ENCODE measurements at places on chromosomes 7 and 10. TPM values are rescaled to one million over a fixed set of nuclear protein-coding genes. Genes with fewer than 3 reads are reported as not detected.

CTAGE8 gene
- 4.3 TPM for total RNA-seq

EVX1 gene
- total RNA-seq, result not detected

ACTA2 gene
- total RNA-seq, result 471 TPM

PNLIPRP3 gene
- not detected for total RNA-seq

NAT16 gene
- total RNA-seq, result not detected

GHRHR gene
- total RNA-seq, result not detected

GRCh38 chr7:12378389-12378788 lies 25.3 kb downstream of the VWDE start:
- DNase-seq, result no peak

CACNB2 gene
- 2.8 TPM for total RNA-seq

DNA sequence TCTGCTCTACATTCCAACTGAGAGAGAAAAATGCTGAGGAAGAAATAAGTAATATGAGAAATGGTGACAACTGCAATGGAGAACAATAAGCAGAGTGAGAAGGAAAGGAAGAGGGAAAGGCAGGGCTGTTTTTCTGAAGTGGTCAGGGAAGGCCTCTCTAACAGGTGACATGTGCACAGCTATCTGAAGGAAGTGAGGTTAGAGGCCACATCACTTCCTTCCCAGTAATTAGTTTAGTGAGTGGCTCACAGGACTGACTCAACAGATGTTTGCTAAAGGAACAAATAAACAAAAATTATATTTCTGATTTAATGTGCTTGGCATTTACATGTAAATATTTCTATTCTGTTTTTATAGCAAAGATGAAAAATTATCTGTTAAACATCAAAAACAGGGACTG lies 77.9 kb downstream of the ARHGAP21 start:
- DNase-seq, result no peak

GRCh38 chr10:60367024-60367423 lies 22.7 kb downstream of the ANK3 start:
- no peak for DNase-seq

- no peak for DNase-seq
These were observed 40.9 kb downstream of the PTER start for GRCh38 chr10:16477757-16478156.

DNA sequence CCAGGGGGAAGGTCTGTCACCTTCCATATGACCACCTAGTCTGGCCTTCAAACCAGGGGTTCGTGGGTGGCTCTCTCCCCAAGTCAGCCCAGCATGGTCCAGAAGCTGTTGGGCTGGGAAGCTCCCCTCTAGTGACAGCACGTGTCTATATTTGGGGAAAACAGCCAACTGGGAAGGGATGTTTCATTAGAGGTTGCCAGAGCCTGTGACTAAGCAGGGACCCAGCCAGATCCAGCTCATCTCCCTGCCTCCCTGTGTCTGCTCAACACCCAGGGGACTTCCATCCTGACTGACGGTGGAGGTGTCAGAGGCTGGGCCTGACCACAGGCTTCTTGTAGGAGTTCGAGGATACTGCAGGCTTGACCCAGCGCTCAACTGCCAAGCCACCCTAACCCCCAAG lies 10.5 kb downstream of the STYXL1 start:
- no peak for DNase-seq

DNTT gene
- total RNA-seq, result not detected

- DNase-seq, result no peak
These were observed 742.8 kb downstream of the GRID1 start for GRCh38 chr10:85623758-85624157.

- DNase-seq, result no peak
These were observed 1409.1 kb upstream of the CELF2 start for GRCh38 chr10:9608602-9609001.

GRCh38 chr7:45919231-45919784 lies 1.8 kb downstream of the IGFBP3 start:
- no peak for DNase-seq

DNA sequence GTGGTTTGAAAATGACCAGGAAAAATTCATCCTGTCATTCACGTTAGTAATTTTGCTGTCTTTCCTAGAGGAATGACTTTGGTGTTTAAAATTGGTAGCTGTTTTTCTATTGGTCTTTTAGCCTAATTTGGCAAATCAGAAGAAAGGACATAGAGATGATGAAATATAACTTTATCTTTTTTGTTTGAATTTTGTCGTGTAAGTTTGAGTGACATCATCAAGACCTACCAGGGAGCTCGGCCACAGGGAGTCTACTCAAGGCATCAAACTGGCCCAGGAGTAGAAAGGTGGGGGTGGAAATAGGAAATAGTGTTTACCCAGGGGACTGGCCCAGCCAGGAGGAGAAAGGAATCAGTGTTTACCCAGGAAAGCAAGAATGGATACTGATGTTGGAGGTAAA lies 21.0 kb upstream of the TSPAN14 start:
- DNase-seq, result no peak

DNA sequence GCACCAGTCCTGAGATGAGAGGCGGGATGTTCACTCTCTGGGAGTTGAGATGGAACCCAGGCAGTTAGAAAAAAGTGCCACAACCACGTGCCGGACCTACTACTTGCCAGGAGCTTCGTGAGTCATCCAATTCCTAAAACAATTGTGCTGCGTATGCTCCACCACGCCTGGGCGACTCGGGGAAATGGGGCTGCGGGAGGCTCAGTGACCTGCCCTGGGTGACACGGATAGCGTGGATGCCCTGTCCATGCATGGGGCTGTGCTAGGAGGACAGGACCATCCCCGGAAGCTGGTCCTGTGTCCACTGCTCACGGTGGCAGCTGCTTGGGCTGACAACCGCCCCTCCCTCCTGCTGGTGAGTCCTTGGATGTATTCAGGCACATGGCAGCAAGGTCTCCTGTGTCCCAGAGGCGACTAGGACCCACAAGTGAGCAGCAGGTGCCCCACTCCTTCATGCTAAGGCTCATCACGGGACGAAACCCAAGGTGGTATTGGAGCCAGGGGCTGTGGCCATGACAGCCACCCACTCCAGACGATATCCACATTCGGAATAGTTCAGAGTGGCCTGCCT lies 90.4 kb downstream of the BMS1 start:
- no peak for DNase-seq

- peak; percentile 77 for DNase-seq
These were observed 100.4 kb downstream of the RGS10 start for GRCh38 chr10:119441921-119442757.

STEAP2 gene
- 15.8 TPM for total RNA-seq

- no peak for DNase-seq
These were observed 174.7 kb upstream of the PDE1C start for GRCh38 chr7:32244806-32245345.

GRCh38 chr10:42150428-42151061 lies 487.8 kb downstream of the ZNF33B start:
- DNase-seq, result no peak

DNA sequence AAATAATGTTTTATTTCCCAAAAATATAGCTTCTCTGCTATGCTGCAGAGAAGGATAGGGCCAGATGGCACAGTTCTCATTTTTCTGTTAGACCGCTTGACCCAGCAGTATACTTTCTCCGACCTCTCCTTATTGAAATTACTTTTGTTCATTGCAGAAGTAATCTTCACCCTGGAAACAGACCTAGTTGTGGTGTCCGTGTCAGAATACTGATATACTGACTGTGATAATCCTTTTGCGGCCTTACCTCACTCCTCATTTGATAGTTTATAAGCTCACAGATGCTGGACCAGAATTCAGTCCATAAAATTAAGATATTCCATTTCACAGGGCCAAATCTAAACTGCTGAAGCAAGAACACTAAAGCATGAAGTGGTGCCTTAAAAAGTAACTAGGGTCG lies 260.6 kb upstream of the DKK1 start:
- peak; percentile 3 for DNase-seq

DNA sequence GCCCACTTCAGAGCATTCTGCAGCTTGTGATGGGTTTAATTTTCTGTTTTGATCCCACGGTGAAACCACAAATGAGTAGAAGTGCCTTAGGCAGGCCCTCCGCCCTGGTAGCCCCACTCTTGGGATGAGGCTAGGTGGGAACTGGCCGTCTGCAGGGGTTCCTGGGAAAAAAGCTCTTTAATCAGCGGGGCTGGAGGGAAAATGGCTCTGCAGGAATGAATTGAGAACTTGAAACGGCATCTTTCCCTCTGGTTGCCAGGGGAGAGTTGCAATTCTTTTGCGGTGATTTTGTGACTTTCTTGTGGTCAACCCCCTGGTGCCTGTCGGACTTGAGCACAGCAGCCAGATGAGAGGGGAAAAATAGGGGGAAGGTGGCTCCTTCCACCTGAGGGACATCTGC lies 32.7 kb downstream of the COL26A1 start:
- no peak for DNase-seq

GRCh38 chr10:96697438-96697837 lies 22.9 kb downstream of the PIK3AP1 start:
- DNase-seq, result no peak

CALHM3 gene
- total RNA-seq, result not detected

DNA sequence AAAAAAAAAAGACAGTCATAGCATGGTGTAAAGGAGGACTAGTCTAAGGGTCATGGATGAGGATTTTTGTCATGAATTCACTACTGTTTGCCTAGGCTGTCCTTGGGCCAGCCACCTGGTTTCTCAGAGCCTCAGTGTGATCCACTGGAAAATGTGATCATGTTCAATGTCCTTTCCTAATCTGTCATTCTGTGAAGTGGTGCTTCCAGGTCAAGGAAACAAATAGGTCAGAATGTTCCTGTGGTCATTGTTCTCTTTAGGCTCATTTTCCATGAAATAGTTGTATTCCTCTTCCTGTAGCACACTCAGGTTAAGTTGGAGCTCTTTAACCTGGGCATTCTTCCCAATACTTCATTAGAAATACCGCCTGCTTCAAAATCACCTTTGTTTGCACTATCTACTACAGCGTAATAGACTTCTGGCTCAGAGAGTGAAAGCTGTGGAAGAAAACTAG lies 16.5 kb downstream of the CD36 start:
- no peak for DNase-seq

GRCh38 chr7:44796034-44796503 lies 412 bp upstream of the PPIA start:
- peak; percentile 79 for DNase-seq

- peak; percentile 85 for DNase-seq
These were observed 164.3 kb downstream of the BTAF1 start for GRCh38 chr10:92087750-92088395.

DNA sequence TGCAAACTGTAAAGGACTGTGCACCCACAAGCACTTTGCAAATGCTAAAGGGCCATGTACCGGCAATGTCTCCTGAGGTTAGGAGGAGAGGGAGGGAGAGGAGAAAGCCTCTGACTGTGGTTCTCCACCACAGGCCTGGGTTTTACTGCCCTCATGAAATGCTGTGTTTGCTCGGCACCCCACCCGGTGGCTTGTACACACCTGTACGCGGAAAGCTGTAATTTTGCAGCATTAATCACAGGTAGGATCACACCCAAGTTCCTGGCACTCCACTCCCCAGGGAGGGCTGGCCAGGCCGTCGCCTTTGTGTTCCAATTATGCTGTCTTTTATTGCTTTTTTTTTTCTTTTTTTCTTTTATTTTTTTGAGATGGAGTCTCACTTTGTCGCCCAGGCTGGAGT lies 78.5 kb upstream of the MYL10 start:
- DNase-seq, result no peak

DNA sequence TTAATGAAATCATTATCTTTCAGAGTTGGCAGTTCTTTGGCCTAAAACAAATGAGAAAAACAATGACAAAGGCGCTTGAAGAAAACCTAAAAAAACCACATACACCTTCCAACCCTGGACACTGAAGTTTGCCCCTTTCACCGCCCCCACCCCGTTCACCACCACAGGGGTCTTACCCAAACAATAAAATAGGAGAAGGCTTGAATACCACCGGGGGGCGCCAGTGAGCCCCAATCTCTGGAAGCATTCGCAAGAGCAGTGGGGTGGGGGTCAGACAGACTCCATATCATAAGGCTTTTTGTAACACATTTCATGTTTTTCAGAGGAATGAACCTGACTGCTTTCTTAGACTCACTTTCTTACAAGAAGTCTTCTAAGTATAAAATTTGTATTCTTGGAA lies 163.6 kb downstream of the PIP4K2A start:
- peak; percentile 44 for DNase-seq

WNT8B gene
- not detected for total RNA-seq

GRCh38 chr10:97664282-97664850 lies 22.7 kb downstream of the AVPI1 start:
- DNase-seq, result no peak

- no peak for DNase-seq
These were observed 79.6 kb upstream of the CXCL12 start for GRCh38 chr10:44464503-44464902.

PKD2L1 gene
- total RNA-seq, result not detected

Data from kidney (tissue), 22 donors.